NCI-H1436 (cell line): ENCODE measurements at places on chromosomes 2 and 18.

DNA sequence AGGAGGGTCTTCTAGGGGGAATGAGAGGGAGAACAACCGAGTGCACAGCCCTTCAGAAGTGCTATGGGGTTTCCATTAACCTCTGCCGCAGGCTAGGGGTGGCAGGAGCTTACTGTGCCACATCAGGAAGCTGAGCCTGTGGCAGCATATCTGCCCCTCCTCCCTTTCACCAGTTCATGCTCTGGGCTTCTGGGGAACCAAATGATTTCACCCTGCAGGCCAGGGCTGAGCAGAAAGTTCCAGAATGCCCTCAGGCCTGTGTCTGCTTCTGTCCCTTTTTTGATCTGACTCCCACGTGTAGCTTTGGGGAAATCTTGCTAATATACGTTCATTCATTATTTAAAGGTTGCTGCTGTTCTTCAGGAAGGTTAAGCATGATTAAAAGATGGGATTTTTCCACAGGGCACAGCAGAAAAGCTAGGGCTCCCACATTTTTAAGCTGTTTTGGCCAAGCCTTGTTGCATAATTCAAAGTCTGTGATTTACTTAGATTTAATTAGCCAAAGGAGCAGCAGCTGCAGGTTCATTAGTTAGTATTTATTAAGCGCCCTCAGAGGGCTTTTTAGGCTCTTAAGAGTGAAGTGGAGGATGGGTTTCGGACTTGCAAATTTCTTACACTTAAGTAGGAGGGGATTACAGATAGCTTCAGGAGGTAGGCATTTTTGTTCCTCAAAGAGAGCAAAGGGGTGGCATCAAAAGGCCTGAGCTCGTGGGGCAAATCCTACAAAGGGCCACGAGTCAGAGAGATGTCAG is 10.2 kb downstream of the TMEM247 start:
- DNase-seq = no peak

DNA sequence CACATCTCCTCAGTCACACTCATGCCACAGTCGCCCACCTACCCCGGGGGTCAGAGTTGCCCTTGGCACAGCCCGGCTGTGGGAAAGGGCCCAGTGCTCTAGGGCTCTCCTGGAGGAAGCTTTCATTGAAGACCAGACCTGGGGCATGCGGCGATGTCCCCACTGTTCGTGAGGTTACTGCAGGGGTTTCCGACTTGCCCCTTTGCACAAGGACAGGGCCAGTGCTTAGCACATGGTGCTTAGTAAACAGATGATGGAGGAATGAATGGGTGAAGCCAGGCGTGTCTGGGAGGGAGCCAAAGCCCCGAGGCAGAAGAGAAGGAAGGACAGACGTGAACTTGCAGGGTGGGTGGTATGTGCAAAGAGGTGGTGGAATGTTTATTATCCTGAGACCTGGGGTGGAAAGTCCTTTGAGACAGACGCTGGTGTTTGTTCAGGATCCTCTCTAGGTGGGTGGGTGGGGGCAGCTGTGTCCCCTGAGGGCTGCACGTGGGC is 205.9 kb upstream of the ARL4C start:
- no peak for DNase-seq

GRCh38 chr2:240198226-240198625 is 57.8 kb upstream of the OTOS start:
- no peak for DNase-seq

DNA sequence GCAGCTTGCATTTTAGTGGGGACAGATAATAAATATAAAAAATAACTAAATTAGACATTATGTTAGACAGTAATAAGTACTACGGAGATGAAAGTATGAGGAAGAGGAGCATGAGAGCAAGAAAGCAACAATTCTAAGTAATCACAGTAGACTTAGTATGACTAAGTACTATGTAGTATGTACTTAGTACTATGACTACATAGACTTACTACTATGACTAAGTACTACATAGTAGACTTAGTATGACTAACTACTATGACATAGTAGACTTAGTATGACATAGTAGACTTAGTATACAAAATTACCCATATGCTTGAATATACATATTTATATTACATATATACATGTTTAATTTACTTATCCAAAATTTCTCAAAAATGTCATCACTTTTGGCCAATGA is 29.3 kb downstream of the CDH20 start:
- DNase-seq = no peak

- no peak for DNase-seq
Observed at GRCh38 chr18:34609986-34610648, 100.0 kb upstream of the DTNA start.

GRCh38 chr2:209638346-209638745 is 133.3 kb upstream of the UNC80 start:
- no peak for DNase-seq

- no peak for DNase-seq
Observed at GRCh38 chr2:108403494-108403893, 25.7 kb downstream of the SULT1C4 start.

- DNase-seq = no peak
Observed at GRCh38 chr2:42725657-42726056, 38.3 kb downstream of the OXER1 start.

GRCh38 chr18:75208836-75209128 is 157 bp downstream of the PTGR3 start:
- DNase-seq = no peak

- DNase-seq = no peak
Observed at GRCh38 chr2:177797808-177798207, 274.8 kb downstream of the PDE11A start.

DNA sequence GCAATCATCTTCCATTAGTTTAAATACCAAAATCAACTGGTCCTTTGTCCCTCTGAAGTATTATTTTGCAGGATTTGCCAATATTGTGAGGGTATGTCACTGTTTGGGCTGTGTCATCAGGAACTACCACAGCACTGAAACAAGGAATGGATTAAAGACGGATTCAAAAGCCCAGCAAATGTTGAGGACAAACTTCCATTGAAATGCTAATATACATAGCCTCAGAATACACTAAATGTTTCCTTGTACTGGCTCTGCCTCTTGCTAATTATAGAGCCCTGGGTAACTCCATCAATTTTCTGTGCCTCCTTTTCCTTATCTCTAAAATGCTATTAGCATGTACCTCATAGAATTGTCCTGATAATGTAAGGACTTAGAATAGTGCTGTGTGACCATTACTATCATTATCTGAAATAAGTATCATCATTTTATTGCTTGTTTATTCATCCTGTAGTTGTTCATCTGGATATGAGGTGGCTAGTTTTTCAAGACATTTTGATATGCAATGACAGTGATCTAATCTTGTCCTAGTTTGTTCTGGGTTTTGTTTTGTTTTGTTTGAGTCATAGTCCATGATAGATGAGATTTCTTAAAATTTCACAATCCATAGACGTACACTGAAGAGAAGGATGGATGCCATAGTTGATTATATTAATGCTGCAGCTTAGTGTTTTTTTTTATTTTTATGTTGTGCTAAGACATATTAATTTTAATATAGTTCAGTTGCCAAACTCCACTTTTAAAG is 333.4 kb upstream of the KCNH7 start:
- DNase-seq = no peak

DNA sequence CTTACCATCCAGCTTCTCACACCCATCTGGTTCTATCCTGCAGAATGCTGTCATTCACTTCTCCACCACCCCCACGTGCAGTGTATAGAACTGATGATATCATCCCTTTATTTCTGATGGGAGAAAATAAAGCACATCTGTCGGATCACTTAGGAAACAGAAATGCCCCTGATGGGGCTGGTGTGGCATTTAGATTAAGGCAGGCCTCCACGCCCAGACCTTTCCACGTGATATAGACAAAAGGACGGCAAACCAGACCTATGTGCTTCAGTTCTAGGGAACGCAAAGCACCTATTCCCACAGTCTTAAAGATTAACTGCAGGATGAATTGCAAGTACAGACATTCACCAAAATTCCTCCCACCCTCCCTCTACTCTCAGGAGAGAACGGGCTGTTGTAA is 27.6 kb upstream of the CABLES1 start:
- no peak for DNase-seq

DNA sequence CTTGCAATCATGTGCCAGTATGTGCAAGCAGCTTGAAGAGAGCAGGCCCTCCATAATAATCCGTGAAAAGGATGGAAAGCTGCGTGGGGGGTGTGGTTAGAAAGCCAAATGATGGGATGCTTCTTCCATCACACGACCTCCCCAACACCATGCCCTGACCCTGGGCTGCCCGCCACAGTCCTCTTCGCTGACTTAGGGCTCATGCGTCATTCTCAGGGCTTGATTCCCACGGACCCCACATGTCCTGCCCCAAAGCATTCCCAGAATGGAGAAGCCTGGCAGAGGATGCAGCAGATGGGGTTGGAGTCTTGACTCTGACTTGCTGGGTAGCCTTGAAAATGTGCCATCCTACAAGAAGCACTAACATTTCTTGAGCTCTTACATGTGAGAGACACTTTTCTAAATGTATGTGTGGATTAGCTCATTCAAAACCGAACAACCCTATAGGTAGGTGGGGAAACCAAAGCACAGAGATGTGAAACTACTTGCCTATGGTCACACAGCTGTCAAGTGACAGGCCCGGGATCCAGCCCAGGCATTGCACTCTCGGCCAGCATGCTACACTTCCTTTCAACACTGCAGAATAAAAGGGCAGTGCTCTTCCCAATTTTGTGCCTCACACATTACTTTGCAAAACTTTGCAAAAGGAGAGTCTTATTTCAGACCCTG is 3.7 kb downstream of the TNS1 start:
- no peak for DNase-seq

DNA sequence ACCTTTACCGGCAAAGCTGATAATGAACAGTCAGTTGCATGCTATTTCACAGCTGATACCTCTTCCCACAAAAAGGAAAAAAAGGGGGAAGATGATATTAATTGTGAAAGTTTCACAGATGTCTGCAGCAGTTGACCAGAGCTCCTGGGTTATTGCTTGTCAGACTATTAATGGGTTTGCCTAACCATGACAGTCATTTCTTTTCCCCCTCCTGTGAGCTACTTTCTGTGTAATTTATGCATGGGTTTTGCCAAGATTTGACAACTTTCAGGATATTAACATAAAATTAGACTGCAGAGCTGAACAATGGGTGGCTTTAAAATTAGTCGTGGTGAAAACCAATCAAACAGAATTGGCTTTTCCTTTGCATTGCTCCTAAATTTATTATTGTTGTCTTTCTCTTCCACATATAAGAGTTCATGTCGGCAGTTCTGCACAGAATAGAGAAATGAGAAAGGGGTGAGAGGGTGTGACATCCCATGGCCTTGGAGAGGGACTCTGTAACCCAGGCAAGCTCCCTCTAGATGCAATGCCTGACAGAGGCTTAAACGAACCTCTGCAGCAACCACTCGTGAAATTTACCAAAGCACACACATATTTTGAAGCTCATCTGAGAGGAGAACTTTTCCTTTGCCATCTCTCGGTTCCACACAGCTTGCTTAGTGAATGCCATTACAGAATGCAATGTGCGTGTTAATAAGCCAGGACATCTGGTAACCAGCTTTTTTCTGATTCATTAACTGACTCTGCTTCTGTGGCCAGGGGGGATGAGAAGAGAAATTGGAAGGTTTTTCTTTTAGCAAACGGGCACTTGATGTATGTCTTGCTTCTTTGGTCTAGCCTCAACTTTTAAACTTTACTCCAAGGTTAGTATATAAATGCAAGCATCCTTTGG is 82.2 kb upstream of the ITGA4 start:
- no peak for DNase-seq

DNA sequence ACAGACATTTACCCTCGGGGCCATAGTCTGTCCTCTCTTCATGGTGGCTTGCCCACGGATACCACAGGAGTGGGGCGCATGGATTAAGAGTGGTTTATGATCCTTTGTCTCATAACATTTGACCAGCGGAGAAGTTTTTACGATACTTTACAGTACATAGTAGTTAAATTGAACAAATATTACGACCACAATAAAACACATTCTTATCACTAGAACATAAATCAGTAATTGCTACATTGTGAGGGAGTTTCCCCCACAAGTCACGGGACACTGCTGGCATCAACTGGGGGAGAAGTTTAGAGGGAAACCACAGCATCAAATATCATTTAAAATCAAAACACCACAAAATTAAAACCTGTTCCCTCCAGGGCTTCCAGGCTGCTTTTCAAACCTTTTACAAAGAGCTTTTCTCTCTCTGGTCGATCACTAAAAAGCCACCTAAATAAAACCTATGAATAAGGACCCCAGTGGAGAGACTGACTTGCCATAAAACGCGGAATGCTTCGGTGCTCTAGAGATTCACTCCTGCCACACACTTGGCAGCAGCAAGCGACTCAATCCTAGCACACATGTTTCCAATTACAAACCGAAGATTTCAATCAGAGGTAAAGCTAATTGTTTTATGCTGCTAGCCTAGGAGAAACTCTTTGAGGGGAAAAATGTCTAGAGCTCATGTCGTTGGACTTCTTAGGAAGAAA is 173.7 kb upstream of the HNRNPA3 start:
- no peak for DNase-seq

GRCh38 chr2:45567974-45568789 is 42.9 kb downstream of the SRBD1 start:
- DNase-seq = no peak

DNA sequence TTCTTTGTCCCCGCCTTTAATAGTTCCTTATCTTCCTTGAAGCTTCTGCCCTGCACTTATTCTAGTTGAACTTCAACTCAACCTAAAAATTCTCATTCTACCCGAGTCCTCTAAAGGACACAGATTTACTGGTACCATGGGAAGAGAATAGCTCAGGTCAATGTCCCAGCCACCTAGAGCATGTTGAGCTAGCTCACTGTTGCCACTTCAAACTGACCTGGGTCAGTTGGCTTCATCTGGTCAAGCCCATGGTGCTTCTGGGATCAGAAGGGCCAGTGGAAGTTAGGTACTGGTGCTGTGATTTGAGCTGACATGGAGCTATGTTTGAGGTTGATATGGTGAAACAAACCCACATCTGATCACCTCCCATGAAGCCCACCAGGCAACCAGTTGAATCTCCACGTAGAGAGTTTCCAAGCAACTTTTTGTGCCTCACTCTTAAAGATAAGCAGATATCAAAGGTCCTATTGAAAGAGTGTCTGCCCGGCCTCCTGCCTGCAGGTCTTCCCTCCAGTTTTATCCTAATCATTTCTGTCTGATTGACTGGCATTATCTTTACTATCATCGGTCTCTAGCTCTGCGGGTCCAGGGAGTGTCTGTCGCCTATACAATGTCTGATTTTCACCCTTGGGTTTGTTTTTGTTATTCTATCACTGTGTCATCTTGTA is 17.2 kb downstream of the GREB1 start:
- no peak for DNase-seq

- no peak for DNase-seq
Observed at GRCh38 chr2:9693196-9693491, 62.3 kb upstream of the YWHAQ start.

DNA sequence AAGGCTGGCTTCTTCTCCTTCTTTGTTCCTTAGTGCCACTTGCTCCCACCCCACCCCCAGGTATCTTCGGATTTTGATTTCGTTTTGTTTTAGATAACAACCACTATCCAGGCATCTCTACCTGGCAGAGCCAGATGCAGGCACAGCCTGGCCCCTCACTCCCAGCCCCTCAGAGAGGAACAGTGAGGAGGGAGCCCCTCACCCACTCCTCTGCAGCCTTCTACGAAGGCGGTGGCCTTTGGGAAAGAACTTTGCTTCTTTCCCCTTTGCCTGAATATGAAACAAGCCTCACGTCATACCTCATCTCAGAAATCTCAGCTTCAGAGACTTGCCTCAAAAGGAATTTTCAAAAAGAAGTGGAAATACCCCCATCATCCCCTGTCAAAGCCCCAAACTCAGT is 6.3 kb upstream of the CYP26B1 start:
- no peak for DNase-seq
